Left lung (tissue), 14 donors: ENCODE measurements at places on chromosomes 1 and 21. TPM values are rescaled to one million over a fixed set of nuclear protein-coding genes. Genes with fewer than 3 reads are reported as not detected.

- no peak for DNase-seq
- no peak overlapping the region for H3K27ac ChIP-seq
- no peaks in the 10 kb centered on the region for H3K36me3 ChIP-seq
- no peaks in the 10 kb centered on the region for H3K4me1 ChIP-seq
These were observed 9.6 kb upstream of the ACTL8 start for GRCh38 chr1:17745479-17745955.

GRCh38 chr1:38217316-38217715, 170.7 kb upstream of the POU3F1 start:
- H3K27ac ChIP-seq, result no peak overlapping the region
- no peaks in the 10 kb centered on the region for H3K36me3 ChIP-seq
- H3K27me3 ChIP-seq, result no peaks in the 10 kb centered on the region
- H3K4me1 ChIP-seq, result no peaks in the 10 kb centered on the region
- no peak for DNase-seq
- H3K4me3 ChIP-seq, result no peak overlapping the region

The UBXN11 gene
- 43.1 TPM for total RNA-seq

The LCE3D gene
- not detected for total RNA-seq

DNA sequence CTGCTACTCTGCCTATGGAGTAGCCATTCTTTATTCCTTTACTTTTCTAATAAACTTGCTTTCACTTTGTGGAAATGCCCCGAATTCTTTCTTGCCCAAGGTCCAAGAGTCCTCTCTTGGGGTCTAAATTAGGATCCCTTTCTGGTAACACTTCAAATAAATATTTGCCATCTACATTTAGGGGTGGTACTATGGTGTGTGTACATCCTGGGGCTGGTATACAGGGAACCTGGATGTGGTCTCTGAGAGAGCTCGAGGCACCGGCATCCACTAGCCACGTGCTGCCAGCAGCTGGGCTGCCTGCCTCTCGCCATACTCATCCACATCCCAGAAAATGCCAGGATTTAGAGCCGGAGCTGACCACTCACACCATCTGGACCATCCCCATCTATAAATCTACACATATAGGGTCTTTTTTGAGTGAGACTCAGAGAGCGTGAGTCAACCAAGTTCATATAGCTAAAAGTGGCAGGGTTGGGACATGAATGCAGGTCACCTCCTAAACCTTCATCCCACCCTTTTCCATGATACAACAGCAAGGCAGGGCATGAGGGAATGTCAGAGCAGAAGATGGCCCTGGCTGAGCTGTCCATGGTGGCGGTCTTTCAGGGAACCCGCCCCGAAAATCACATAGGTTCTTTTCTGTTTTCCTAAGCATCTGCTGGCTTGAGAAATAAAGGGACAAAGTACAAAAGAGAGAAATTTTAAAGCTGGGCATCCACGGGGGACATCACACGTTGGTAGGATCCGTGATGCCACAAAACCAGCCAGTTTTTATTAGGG, 76.6 kb upstream of the F3 start:
- H3K27ac ChIP-seq, result no peak overlapping the region
- H3K36me3 ChIP-seq, result no peaks in the 10 kb centered on the region
- H3K27me3 ChIP-seq, result no peaks in the 10 kb centered on the region
- no peak overlapping the region for H3K4me3 ChIP-seq
- H3K4me1 ChIP-seq, result no peaks in the 10 kb centered on the region
- DNase-seq, result no peak

DNA sequence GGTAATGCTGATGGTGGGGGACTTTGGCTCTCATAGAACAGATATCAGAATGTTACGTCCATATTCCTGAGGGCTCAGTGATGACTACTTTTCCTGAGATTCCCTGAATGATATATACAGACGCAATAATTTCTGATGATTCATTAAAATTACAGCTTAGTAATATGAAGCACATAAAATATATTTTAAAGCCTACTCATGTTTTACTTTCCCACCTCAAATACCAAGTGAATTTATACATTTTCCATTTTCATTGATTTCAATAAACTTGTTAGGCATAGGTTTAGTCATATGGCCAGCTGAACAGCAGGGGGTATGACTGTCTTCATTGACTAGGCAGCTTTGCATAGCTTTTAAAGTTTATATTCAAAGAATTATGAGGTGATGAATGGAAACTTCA, 26.2 kb upstream of the PDC start:
- no peaks in the 10 kb centered on the region for H3K27me3 ChIP-seq
- no peak for DNase-seq
- no peak overlapping the region for H3K27ac ChIP-seq
